ENCODE measurements at places on chromosomes 12 and 14.
A peak's percentile ranks its signal among the peaks of the same experiment; 100 is the strongest.

GRCh38 chr12:53603196-53603595 is 23.0 kb downstream of the ATF7 start:
- H3K4me1 ChIP-seq, result peaks cover 5% of the 10 kb centered on the region
- DNase-seq, result no peak
- no peaks in the 10 kb centered on the region for H3K36me3 ChIP-seq
- H3K27me3 ChIP-seq, result no peaks in the 10 kb centered on the region
- no peak overlapping the region for H3K27ac ChIP-seq

DNA sequence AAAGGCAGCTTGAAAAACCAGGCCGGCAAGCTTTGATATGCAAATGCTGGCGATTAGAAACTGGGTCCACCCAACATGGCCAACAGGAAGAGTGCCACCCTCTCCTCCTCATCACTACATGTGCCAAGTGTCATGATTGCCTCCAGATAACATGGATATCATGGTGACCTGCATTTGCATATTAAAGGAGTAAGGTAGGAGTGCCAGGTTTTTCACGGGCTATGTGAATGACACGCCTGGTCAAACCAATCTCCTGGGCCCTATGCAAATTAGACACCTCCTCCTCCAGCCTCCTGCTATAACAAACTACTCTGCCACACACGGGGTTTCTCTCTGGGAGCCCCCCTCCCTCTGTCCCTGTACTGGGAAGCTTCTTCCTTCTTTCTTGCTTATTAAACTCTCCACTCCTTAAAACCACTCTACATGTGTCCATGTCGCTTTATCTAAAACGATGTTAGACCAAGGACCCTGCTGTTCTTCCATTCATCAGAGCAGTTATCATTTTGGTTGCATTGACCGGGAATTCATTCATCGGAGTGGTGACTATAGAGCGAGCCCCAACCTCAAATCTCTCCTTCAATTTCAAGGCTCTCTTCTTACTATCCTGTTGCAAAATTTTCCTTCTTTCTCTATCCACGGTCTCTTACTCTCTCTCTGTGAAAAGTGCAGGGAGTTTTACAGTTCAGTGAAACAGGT is 27.5 kb downstream of the APOBEC1 start:
- no peak overlapping the region for H3K4me3 ChIP-seq
- peak overlapping the region; percentile 73 for H3K27ac ChIP-seq
- H3K4me1 ChIP-seq, result peaks cover 8% of the 10 kb centered on the region
- no peaks in the 10 kb centered on the region for H3K27me3 ChIP-seq
- no peak for DNase-seq

GRCh38 chr14:88750945-88751344 is 41.8 kb downstream of the EML5 start:
- H3K36me3 ChIP-seq, result no peaks in the 10 kb centered on the region
- no peaks in the 10 kb centered on the region for H3K4me1 ChIP-seq
- no peaks in the 10 kb centered on the region for H3K27me3 ChIP-seq
- H3K27ac ChIP-seq, result no peak overlapping the region
- DNase-seq, result no peak

DNA sequence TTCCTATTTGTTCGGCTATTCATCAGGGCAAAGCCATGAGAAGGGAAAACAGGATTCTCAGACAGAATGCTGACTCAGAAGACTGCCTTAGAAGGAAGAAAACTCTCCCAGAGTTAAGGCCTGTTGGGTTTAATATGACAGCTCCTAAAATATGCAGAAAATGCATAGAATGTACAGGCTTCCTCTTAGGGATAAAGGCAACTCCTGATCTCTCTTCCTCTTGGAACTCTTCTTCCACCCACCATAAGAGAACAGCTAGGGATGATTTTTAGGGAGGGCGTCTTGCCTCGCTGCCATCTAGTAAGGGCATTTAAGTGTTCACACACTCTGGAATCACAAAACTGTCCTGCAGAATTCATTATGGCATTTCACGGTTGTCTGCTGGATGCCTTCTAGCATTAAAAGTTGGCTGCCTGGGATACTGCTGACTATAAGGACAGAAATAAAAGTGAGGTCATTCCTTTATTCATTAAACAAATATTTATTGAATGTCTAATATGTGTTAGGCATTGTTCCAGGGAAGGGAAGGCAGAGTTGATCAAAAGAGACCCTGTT is 73.7 kb downstream of the DCAF5 start:
- H3K27me3 ChIP-seq, result no peaks in the 10 kb centered on the region
- H3K27ac ChIP-seq, result peak overlapping the region; percentile 76
- H3K4me1 ChIP-seq, result peaks cover 27% of the 10 kb centered on the region
- H3K4me3 ChIP-seq, result no peak overlapping the region

DNA sequence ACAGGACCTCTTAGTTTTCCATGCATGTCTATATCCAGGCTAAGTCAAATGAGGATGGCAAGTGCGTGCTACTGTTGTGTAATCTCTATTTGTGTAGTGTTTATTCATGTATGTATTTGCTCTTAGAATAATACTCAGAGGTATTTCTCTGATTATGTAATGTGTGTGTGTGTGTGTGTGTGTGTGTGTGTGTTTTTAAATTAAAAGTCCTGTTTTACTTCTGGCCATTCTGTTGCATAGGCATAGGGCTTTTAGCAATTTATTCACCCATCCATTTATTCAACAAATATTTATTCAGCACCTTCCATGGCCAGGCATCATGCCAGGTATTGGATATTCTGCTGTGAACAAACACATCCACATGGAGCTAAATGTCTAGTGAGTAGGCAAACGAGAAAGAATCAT is 63.5 kb downstream of the PELI2 start:
- H3K27me3 ChIP-seq, result no peaks in the 10 kb centered on the region
- H3K27ac ChIP-seq, result peak overlapping the region; percentile 68
- no peak overlapping the region for H3K4me3 ChIP-seq
- no peaks in the 10 kb centered on the region for H3K36me3 ChIP-seq
- peak; percentile 94 for DNase-seq
